ENCODE measurements at places on chromosomes 7 and 10.

DNA sequence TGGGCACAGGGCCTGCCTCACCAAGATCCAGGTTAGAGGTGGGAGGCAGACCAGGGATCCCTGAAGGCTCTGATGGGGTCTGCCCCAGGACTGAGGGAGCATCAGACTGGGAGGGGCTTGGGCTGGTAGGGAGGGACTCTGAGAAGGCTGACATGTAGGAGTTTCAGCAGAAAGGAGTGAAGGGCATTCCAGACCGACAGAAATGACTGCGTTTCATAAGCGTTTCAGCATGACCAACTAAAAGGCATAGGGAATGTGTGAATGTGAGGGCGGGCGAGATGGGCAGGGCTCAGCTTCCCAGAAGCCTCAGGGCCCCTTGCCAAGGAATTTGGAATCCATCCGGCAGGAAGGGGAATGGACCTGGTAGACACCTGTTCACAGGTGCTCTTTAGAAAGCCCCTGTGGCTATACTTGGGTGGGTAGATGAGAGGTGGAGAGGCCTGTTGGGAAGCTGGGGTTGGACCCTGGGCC, 24.9 kb upstream of the SLC29A3 start:
- DNase-seq: no peak

DNA sequence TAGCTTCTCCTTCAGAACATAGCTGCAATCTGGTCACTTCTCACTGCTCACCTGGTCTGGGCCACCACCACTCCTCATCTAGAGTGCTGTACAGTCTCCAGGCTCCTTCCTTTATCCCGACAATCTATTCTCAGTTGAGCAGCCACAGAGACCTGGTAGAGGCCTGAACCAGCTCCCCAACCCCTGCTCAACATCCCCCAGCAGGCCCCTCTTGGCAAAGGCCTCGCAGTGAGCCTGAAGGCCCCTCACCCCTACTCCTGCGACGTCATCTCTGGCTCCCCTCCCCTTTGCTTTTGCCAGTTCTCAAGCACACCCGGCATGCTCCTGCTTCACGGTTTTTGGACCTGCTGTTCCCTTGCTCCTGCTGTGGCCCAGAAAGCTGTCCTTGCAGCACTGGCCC, 113.9 kb downstream of the ARHGAP22 start:
- DNase-seq: no peak

DNA sequence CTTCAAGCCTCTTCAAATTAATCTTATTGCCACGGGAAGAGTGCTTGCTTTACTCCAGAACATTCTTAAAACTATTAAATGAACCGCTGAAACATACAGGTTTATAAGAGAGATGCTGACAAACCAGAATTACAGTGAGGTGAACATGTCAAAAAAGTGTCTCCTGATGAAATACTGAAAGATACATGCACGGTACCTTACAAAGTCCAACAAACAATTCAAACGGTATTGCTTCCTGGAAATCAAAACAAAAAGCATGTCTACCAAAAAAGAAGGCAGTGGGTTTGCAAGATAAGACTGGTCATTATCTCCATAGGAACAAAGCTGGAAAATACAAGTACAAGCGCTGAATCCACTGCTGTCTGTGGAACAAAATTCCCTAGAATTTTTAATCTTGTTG, 174.5 kb downstream of the DOCK4 start:
- DNase-seq: no peak

DNA sequence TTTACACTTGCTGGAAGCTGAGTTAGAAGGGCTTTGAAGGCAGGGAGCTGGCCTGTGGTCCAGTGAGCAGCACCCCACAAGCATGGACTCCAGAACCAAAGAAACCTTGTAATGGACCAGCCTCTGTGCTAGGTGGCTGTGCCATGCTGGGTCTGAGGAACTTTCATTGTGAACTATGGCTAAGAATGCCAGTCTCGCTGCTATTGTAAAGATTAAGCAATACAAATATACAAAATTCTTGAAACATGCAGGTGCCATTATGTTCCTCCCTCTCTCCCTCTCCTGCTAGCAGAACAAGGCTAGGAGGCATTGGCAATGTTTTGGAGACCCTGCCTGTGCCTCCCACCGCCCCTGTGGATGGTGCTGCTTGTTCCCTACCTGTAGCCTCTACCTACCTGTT, 105.0 kb downstream of the PKD1L1 start:
- DNase-seq: no peak

DNA sequence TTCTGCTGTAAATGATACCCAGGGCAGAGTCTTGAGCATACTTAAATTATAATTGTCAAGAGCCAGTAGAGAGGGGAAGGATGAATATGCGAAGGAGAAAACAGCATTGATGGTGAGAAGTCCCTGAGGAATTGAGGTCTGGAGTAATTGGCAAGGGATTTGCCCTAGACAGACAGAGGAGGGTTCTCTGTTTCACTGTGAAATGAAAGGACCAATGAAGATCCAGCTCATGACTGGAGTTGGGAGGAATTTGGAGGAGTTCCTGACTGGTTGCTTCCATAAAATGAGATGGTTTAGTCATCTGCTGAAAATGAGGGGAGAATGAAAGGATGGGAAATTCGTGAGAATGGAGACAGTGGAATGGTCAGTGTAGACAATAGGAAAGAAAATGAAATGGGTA, 6.8 kb downstream of the PRPF18 start:
- no peak for DNase-seq

DNA sequence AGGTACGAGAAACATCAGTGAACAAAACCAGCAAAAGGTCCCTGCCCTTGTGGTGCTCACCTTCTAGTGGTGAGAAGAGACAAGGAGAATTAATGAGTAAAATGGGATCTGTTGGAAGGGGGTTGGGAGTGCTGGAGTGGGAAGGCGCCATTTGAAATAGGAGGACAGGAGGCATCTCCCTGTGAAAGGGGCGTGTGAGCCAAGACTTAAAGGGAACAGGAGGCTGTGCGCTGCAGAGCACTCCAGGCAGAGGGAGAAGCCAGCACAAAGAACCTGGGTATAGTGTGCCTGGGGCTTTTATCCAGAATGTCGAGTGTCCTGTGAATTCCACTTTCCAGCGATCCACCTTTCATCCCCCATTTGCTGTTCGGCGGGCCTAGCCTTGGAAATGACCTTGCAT, 497.9 kb upstream of the GALNT17 start:
- no peak for DNase-seq

DNA sequence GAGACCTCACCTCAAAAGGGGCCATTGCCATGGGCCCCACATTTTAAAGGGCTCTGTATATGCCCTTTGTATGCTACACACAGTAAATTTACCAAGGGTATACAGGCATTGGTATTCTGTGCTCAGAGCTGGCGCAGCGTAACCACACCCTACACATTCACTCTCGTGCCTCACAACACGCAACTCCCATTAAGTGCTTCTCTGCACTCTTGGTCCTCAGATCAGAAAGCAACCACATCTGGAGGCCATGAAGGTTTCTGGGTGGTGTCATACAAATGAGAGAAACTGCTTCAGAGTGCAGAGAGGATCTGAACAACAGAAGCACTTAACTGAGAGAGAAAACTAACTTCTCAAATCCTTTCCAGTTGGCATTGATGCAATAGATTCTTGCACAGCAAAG, 9.4 kb upstream of the CACUL1 start:
- no peak for DNase-seq

GRCh38 chr10:62454687-62455397, 80.7 kb downstream of the ZNF365 start:
- no peak for DNase-seq

- no peak for DNase-seq
Observed at GRCh38 chr10:116766837-116767634, 24.7 kb upstream of the HSPA12A start.

DNA sequence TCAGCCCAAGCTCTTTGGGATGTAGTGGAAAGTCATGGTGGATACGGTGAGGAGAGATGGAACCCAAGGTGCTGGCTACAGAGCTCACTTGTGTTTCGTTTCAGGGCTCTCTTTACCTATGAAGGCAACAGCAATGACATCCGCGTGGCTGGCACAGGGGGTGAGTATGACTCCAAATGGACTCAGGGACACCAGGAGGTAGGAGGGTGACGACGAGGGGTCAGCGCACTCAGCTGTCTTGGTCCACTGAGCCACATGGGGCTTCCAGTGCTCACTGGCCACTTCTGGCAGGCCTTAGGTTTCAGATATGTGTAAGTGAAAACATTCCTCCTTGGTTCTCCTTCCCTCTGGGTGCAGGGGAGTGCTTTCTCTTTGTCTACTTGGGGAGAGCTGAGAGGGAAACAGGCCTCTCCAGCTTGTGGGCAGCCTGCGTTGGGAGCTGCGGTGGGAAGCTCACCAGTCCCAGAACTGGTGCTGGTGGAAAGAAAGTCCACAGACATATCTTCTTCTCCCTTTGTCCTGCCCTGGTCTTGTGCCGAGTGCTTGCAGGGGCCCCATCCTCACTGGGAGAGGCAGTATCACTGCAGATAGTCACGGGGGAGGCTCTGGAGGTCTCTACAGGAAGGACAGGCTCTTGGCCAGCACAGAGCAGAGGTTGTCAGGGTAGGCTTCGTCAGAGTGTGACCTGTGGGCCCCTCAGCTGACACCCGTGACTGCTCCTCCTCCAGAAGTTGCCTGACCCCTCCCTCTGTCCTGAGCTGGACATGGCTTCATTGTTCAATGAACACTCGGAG, 5.8 kb downstream of the DBNL start:
- DNase-seq: no peak

DNA sequence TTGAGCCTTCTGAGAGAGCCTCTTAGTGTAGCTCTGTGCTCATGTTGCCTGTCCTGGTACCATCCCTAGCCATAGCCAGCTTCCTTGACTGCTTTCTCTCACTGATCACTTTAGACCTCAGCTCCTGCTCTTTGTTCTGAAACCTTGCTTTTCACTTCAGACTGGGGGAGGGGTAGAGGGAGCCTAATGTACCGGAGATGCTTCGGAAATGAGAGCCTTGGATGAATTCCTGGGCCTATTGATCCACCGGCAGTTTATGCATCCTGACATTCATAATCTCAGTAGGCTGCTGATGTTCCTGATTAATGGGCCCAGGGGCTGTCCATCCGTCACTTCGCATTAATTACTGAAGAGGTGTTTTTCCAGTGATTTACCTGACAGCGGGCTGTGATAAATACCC, 38.8 kb downstream of the R3HCC1L start:
- no peak for DNase-seq

DNA sequence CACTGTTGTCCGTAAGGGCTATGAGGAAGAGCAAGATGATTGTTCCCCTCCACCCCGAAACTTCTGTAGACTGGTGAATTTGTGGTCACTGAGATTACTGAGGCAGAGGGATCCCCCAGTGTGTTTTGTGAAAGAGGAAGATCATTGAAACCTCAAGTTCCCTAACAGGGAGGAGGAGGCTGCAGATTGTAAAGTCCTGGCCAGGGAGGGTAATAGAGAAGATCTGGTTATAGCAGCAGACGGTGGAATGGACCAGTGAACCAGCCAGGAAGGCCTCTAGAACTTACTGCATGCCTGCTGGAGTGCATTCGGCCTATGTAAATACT, 31.1 kb downstream of the LMTK2 start:
- DNase-seq: no peak

- DNase-seq: no peak
Observed at GRCh38 chr7:3021825-3022224, 21.8 kb downstream of the CARD11 start.

DNA sequence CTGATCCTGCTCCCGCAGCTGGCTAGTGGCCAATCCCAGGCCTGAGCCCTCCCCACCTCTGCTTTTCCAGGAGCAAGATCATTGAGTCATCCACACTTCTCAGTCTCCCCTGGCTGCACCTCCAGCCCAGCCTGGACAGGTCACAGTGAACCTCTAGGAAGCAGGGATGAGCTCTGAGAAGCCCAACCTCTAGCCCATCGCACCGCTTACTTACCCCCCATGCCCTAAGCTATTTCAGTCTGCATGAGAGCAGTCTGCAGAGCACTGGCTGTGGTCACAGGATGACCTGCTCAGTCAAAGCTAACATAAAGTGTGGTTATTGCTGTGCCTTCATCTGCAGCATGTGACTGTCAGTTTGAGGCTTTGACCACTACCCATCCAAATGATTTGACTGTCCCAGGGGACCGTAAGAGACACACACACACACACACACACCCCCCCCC, 129.2 kb downstream of the SORBS1 start:
- no peak for DNase-seq

DNA sequence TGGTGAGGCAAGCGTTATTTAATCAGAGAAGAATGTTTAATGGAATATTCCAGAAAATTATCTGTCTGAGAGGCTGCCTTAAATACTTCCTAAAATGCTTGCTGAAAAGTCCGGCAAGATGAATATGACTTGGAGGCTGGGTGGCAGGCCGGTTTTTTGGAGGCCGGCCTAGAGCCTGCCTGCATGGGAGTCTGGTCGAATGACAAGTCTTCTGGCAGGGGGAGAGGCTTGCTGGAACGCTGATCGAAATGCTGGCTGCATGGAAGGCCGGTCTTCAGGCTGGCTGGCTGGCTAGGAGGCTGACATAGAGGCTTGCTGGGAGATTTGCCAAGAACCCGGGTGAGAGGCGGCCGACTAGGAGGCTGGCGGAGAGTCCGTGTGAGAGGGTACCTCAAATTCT, 135.7 kb downstream of the OR13A1 start:
- DNase-seq: no peak

GRCh38 chr10:113020838-113021237, 70.8 kb downstream of the TCF7L2 start:
- no peak for DNase-seq

DNA sequence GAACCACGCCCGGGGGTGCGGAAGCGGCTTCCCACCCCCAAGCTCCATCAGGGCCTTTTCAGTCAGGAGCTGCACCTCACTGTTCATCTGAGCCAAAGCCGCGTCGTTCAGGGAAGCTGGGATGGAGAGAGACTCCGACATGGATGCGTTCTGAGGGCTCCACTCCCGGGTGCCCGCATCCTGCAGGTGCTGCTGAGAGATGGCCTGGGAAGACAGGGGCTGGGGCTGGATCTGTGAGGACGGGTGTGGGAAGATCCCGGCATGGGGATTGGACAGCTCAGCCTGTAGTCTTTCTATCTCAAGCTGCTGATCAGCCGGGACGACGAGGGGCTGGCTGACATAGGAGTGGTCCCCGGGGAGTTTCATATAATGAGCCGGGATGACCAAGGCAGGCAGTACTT, 45.0 kb upstream of the NMT2 start:
- no peak for DNase-seq

DNA sequence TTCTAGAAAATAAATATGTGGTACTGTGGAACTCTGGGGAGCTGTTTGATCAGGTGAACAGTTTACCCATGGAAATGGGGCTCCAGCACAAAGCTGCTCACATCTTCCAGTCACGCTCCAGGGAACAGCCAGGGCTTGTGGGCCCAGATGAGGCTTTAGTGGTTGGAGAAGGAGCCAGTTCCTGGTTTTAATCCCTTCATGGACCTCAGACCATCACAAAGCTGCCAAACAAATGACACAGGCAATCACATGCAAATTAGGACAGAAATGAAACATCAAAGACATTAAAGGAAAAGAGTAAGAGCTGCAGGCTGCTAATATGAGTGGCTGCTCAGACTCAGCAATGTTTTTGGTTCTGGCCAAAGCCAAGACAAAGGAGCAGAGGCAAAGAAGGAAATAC, 2.2 kb upstream of the ATP6V0E2 start:
- no peak for DNase-seq

DNA sequence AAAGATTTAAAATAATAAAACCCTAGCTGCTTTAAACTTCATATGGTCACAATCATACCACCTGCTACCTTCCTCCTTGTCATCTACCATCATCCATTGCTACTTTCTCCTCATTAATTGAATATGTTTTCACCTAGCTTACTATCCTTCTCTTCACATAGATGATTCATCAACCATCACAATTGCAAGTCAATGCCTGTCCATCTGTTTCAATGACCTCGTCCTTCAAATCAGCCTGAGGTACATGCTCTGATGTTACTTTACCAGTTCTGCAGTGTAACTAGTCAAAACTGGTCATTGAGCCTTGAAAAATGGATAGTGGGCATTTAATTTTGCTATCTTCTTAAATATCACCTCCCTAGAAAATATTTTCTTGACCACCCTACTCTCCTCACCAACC, 164.7 kb downstream of the SEMA3E start:
- DNase-seq: no peak

- no peak for DNase-seq
Observed at GRCh38 chr7:113394856-113395255, 276.5 kb upstream of the SMIM30 start.

Data from right renal pelvis (tissue), 4 donors.